ENCODE measurements at places on chromosomes 13 and 19.
A peak's percentile ranks its signal among the peaks of the same experiment; 100 is the strongest.

DNA sequence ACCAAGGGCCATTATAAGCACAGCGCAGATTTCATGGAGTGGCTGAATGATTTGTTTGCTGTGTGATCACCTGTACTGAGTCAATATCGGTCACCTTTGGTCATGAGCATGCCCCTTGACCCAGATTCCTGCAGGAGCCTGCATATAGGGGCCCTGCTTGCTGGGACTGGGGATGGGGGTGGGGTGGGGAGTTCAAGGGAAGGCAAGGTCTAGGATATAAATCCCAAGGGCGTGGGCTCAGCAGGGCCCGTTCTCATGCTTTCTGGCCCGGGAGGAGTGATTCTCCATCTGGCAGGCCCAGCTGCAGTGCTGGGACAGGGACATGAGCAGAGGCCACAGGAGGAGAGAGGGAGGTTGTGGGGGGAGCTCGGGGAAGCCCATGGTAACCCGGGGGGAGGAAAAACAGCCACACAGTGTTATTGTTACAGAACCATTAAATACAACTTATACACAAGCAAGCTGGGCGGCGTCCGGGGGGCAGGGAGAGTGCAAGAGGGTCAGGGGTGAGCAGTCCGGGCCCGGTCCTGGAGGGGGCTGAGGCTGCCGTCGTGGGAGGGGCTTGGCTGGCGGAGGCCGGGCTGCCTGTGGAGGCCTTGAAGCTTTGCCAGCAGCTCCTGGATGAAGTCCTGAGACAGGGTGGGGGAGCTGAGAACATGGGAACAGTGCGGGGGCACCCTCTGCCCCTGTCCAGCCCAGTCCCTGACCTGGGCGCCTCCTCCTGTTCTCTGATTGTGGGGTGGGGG lies 5.2 kb downstream of the PPP1R14A start:
- peak; percentile 75 for DNase-seq

GRCh38 chr13:106619688-106620555 lies 52.0 kb upstream of the ARGLU1 start:
- DNase-seq, result peak; percentile 78

DNA sequence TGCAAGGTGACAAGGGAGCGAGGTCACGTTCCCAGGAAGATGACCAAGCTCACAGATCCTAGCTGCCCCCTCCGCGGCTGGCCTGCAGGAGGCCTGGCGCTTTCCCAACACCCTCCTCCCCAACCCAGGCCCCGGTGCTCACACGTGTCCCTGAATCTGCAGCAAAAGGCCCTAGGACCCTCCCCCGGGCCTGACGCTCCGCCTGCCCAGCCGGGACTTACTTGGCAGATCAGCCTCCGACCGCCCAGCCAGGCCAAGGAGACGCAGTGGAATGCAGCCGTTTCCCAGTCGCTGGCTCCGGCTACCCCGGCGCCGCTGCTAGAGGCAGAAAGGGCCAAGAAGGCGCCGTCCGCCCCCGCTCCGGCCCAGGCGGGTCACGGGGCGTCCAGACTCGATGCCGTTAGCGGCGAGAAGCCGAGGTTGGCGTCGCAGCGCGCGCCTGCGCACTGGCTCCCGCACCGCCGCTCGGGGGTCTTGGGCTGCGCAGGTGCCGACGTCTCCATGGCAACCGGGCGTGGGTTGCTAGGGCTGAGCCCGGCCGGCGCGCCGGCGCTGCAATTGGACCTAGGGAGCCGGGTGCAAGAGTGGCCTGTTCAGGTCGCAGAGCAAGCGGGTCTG lies at the start of gene PNMA8A:
PNMA8A (minus strand) TSS at position 448 of the 618 bp plus-strand sequence. CDS start 528 bp downstream, outside the sequence.
- DNase-seq, result peak; percentile 83

GRCh38 chr19:17526922-17527321 lies 15.5 kb downstream of the PGLS start:
- no peak for DNase-seq

- DNase-seq, result no peak
Observed at GRCh38 chr13:33145667-33146066, 129.4 kb downstream of the KL start.

DNA sequence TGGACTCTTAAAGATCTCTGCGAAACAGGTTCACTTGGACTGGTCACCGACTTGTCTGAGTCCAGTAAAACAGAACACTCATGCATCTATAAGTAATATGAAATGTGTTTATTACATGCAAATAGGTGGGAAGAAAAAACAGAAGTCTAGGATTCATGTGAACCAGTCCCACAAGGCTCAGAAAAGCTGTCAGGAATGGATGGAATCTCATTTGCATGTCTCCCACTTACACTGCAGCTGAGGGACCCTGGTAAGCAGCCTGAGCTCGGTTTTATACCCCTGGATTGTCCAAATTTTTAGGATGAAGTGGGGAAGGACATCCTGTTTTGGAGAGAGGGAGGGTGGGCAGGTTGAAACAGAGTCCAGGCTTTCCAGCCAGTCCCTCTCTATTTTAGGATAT lies 1545.1 kb upstream of the PCDH20 start:
- DNase-seq, result no peak

- DNase-seq, result peak; percentile 73
Observed at GRCh38 chr13:46866150-46866549, 30.7 kb downstream of the HTR2A start.

GRCh38 chr13:101150998-101151397 lies 265.3 kb downstream of the NALCN start:
- DNase-seq, result peak; percentile 12

- DNase-seq, result no peak
Observed at GRCh38 chr13:96636001-96636709, 358.1 kb downstream of the OXGR1 start.

GRCh38 chr19:18029617-18030338 lies 21.8 kb downstream of the ARRDC2 start:
- DNase-seq, result peak; percentile 36

GRCh38 chr19:38062959-38063761 lies 156.2 kb downstream of the SIPA1L3 start:
- no peak for DNase-seq

GRCh38 chr13:76913898-76914297 lies 27.7 kb upstream of the KCTD12 start:
- DNase-seq, result no peak

DNA sequence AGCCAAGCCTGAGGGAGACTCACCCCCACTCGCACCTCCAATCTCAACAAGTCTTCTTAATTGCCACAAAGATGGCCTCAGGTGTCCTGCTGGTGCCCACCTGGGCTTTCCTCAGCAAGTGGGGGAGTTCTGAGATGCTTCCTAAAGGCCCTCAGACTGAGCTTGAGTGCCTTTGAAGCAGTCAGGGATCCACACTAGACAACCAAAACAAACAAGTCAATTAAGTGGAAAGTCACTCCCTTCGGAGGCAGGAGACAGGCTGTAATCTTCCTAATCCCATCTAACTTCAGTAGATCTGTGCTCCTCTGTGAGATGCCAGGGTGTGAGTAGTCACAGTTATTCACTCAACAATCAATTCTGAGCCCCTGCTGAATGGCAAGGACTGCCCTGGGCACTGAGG lies 68.3 kb upstream of the SERP2 start:
- no peak for DNase-seq

- DNase-seq, result no peak
Observed at GRCh38 chr13:41458187-41458760, 924 bp downstream of the RGCC start.

DNA sequence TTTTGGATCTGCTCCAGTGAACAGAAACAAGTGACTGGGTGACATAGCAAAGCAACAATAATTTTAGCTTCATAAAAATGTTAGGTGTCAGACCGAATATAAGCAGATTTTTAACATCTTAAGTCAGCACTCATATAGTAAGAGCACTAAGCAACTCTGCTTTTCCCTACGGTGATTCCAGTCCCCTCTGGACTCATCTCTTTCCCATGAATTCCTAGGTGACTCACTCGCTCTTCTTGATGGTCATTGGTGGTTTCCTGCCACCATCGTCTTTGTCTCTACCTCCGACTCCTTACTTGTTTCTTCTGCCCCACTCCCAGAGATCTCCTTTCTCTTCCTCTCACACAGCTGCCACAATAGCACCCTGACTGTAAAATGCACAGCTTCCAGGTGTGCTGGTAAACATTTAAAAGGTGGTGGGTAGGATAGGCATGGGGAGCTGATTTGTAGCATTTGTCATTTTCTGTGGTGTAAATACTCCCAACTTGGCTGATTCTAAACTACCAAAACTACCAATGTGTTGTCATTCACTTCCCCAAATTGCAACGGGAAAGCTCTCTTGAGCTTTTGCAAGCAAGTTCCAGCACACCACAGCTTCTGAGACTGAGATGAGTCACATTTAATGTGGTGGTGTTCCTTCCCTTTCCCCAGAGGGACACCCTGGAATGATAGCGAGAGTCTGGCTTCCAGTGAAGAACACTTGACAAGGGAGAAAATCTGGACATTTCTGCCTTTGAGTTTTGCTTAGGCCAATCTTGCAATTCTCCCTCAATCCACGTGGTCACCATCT lies 42.8 kb upstream of the CLDN10 start:
- DNase-seq, result peak; percentile 28

- no peak for DNase-seq
Observed at GRCh38 chr19:41031916-41032315, 40.8 kb downstream of the CYP2B6 start.

- peak; percentile 80 for DNase-seq
Observed at GRCh38 chr13:47499358-47500150, 501.5 kb downstream of the SUCLA2 start.

DNA sequence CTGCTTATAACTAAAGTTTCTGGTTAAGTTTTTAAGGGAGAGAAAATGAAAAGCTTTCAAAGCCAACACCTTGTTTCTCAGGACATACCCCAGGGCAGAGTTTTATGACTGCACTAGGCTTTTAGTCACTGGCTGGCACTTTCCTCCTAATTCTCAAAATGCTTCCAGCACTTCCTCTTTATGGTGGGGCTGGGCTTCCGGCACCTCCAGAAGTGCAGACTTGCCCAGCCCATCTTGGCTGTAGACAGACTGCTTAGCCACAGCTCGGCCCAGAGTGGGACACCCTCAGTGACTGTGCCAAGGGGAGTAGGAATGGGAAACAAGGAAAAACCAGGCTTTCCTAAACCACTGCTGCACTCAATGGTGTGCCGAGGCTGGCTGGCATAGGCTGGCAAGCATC lies 23.2 kb upstream of the GTF3A start:
- no peak for DNase-seq

DNA sequence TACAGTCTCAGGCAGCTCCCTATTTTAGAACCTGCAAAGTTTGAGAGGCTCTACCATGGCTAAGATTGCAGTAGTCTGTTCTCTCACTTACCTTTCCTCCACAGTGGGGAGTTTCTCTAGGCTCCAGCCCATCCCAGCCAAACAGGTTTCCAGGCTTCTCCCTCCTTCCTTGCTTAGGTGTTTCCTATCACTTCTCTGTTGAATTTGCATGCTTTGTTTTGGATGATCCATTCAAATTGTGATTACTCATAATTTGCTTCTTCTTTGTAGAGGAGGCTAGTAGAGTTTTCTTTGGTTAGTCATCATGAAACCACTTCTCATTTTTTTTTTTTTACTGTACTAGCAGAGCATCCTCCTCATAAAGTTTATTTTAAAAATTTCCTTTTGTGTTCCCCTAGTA lies 1242.2 kb upstream of the MIR17HG start:
- DNase-seq, result peak; percentile 33
